Astrocyte (in vitro differentiated cells and primary cell): ENCODE measurements at places on chromosomes 1 and 21.
A peak's percentile ranks its signal among the peaks of the same experiment; 100 is the strongest.

DNA sequence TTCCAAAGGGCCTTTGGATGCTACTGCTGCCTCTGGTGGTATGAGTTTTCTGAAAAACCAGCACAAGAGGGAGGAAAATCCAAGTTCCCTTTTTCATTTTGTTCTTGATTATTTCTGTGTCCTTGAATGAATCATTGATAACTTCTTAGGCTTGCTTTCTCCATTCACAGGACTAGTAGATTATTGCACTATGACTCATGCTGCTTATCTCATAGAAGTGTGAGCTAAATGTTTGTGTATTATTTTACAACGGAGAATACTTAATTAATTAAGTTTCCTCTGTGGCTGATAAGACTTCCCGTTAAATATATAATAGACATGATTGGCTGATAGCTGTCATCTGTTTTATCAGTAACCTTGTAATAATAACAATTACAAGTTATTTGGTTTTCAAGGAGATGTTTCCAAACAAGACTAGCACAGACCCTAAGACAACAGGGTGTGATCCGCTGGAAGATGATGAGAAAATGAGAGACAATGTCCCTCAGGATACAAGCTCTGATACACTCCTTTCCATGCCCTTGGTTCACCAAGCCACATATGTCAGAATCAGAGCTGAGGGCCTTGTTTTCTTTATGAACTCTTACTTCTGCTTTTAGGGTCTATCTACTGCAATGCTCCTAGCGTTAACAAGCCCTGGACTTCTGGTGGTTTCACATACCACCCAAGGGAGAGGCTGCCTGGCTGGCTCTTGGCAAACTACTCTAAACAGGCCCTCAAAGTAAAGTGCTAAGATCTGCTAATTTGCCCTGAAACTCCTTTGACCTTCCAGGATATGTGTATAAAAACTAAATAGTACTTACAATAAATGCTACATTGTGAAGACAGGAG is 1078.3 kb downstream of the TTLL7 start:
- DNase-seq: peak; percentile 10
- H3K36me3 ChIP-seq: no peaks in the 10 kb centered on the region
- H3K27me3 ChIP-seq: no peaks in the 10 kb centered on the region
- no peaks in the 10 kb centered on the region for H3K4me1 ChIP-seq

DNA sequence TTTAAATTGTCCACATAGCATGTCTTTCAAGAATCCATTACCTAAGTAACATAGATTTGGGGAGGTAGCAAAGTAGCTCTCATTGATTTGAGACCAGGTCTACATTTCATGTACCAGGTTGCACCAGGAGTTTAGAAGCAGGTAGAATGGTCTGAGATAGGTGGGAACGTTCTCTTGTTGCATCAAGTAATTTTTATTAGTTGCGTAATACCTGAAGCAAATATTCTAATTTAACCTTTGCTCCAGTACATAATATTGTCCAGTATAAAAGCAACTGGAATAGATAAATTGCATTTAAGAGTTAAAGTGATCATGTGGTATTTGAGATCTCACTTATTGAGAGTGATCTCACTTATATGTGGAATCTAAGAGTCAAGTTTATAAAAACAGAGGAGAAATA is 597.1 kb upstream of the PRMT6 start:
- H3K27ac ChIP-seq: no peak overlapping the region
- no peaks in the 10 kb centered on the region for H3K36me3 ChIP-seq
- no peak overlapping the region for H3K4me3 ChIP-seq
- H3K27me3 ChIP-seq: no peaks in the 10 kb centered on the region
- no peak for DNase-seq

GRCh38 chr1:177825276-177825901 is 144.5 kb downstream of the SEC16B start:
- H3K27ac ChIP-seq: no peak overlapping the region
- peaks cover 5% of the 10 kb centered on the region for H3K27me3 ChIP-seq
- H3K36me3 ChIP-seq: no peaks in the 10 kb centered on the region
- H3K4me1 ChIP-seq: no peaks in the 10 kb centered on the region

DNA sequence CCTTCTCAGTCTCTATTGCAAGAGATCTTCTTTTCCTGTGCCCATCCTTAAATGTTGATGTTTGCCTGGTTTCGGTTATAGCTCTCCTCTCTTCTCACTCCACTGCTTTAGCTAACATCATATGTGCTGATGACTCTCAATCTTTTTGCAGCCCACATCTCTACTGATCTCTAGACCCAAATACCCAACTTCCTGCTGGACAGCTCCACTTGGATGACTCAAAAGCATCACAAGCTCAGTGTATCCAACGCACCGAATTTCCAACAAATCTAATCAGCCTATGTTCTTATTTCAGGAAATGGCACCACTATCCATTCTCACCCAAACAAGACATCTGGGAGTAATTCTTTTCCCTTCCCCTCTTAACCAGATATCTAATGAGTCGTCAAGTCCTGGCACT is 79.1 kb upstream of the ARTN start:
- no peak overlapping the region for H3K4me3 ChIP-seq
- no peaks in the 10 kb centered on the region for H3K36me3 ChIP-seq
- peaks cover 24% of the 10 kb centered on the region for H3K4me1 ChIP-seq
- H3K27ac ChIP-seq: no peak overlapping the region
- no peaks in the 10 kb centered on the region for H3K27me3 ChIP-seq
- no peak for DNase-seq

GRCh38 chr1:17630048-17630830 is 90.7 kb downstream of the ARHGEF10L start:
- peaks cover 15% of the 10 kb centered on the region for H3K4me1 ChIP-seq
- no peak overlapping the region for H3K27ac ChIP-seq
- no peak overlapping the region for H3K4me3 ChIP-seq
- no peaks in the 10 kb centered on the region for H3K27me3 ChIP-seq
- H3K36me3 ChIP-seq: peaks cover 2% of the 10 kb centered on the region

DNA sequence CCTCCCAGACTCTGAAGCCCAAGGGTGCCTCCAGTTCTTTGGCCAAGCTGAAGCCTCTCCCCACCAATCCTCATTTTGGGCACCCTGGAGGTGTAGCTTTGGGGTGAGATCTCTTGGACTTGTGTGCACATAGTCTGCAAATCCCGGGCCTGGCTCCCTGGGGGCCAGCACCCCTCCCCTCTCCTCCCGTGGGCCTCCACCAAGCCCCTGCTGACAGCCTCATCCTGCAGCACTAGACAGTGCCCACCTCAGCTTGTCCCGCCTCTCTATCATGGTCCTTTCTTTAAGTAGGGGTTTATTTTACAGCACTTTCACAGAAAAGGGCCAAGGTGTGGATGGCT is 3.2 kb downstream of the GJC2 start:
- no peaks in the 10 kb centered on the region for H3K27me3 ChIP-seq
- peaks cover 22% of the 10 kb centered on the region for H3K4me1 ChIP-seq
- no peak overlapping the region for H3K4me3 ChIP-seq
- peaks cover under 1% of the 10 kb centered on the region for H3K36me3 ChIP-seq
- DNase-seq: no peak

DNA sequence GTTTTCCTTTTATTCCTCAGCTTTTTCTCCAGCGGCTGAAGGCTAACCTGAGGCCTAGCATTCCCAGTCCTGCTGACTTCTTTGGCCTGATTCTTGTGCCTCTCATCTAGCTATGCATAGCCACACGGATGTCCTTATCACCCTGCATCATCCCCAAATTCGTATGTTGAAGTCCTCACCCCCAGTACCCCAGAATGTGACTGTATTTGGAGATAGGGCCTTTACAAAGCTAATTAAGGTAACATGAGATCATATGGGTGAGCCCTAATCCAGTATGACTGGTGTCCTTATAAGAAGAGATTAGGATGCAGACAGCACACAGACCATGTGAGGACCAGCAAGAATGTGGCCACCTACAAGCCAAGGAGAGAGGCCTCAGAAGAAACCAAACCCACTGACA is 44.6 kb downstream of the CDCP2 start:
- no peak for DNase-seq
- H3K36me3 ChIP-seq: no peaks in the 10 kb centered on the region
- H3K4me1 ChIP-seq: no peaks in the 10 kb centered on the region
- H3K27me3 ChIP-seq: no peaks in the 10 kb centered on the region

DNA sequence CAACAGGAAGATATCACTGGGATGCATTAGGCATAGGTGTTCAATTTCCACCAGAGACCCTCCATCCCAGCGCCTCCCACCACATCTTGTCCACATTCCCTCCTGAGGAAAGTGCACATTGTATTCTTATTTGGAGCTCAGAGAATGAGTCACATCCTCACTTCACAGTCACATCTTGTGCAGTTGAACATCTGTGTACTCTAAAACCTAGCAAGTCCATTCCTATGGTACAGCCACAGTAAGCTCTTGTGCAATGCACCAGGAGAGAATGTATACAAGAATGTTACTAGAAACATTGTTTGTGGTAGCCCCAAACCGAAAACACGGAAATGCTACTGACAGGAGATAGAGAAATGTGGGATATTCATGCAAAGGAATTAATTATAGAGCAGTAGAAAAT is 1.6 kb upstream of the KDF1 start:
- H3K36me3 ChIP-seq: no peaks in the 10 kb centered on the region
- peaks cover 5% of the 10 kb centered on the region for H3K4me1 ChIP-seq
- no peak overlapping the region for H3K27ac ChIP-seq
- DNase-seq: peak; percentile 85
- H3K27me3 ChIP-seq: peaks cover 29% of the 10 kb centered on the region

GRCh38 chr1:203076031-203076511 is 9.7 kb downstream of the MYOG start:
- DNase-seq: no peak
- H3K36me3 ChIP-seq: no peaks in the 10 kb centered on the region
- H3K4me1 ChIP-seq: no peaks in the 10 kb centered on the region
- no peak overlapping the region for H3K27ac ChIP-seq

GRCh38 chr1:56390232-56390867 is 189.0 kb downstream of the PLPP3 start:
- no peaks in the 10 kb centered on the region for H3K4me1 ChIP-seq
- H3K36me3 ChIP-seq: no peaks in the 10 kb centered on the region
- no peak overlapping the region for H3K27ac ChIP-seq
- no peak overlapping the region for H3K4me3 ChIP-seq
- H3K27me3 ChIP-seq: no peaks in the 10 kb centered on the region
- DNase-seq: peak; percentile 34

GRCh38 chr1:225228871-225229303 is 199.0 kb downstream of the LBR start:
- no peaks in the 10 kb centered on the region for H3K4me1 ChIP-seq
- H3K36me3 ChIP-seq: no peaks in the 10 kb centered on the region
- no peaks in the 10 kb centered on the region for H3K27me3 ChIP-seq
- DNase-seq: no peak

DNA sequence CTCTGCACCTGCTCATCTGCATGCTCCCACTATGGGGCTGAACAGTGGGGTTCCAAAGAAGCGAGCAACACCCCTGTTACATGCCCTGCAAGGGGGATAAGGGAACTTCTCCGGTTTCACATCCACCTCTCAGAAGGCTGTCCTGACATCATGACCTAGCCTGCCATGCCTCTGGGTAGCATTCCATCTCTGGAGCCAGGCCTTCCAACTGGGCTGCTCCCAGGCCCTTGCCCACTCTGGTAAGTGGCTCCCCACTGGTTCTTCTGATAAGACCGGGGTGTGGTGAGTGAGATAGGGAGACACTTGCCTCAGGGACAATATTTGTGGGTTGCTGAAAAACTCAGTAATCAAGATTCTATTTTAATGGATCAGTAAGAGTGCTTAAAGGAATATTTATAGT is 57.8 kb downstream of the KCNJ15 start:
- H3K4me1 ChIP-seq: peaks cover 3% of the 10 kb centered on the region
- DNase-seq: no peak
- H3K36me3 ChIP-seq: no peaks in the 10 kb centered on the region

- peaks cover 5% of the 10 kb centered on the region for H3K27me3 ChIP-seq
- no peaks in the 10 kb centered on the region for H3K36me3 ChIP-seq
- H3K4me1 ChIP-seq: peaks cover 7% of the 10 kb centered on the region
- no peak overlapping the region for H3K4me3 ChIP-seq
- H3K27ac ChIP-seq: no peak overlapping the region
Measured at GRCh38 chr1:206532368-206532767, 25.0 kb downstream of the RASSF5 start.

DNA sequence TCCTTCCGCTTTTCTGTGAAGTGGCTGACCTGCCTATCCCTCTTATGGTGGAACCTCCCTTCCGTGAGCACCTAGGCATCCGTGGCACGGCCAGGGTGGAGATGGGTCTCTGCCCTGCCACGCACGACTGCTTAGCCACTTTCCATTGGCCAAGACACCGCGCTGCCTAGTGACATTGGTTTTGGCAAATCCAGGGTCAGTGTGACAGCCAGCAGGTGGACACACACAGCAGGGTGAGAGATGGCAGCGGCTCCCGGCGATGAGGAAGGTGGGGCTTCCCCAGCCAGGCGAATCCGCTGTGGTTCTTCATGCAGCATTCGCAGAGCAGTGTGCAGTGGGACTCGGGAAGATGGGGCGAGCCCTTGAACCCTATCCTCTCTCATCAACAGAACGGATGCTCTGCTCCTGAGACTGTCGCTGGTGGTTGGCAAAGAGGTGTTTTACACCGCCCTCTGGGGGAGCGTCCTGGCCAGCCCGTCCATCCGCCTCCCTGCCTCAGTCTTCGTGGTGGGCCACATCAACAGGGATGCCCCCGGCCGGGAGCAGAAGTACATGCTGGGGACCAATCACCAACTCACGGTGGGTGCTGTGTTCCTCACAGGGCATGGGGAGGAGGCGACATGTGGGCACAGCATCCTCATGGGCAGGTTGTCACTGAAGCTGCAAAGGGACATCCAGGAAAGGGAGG is 51.8 kb downstream of the DOP1B start:
- H3K36me3 ChIP-seq: no peaks in the 10 kb centered on the region
- peaks cover 64% of the 10 kb centered on the region for H3K4me1 ChIP-seq
- no peaks in the 10 kb centered on the region for H3K27me3 ChIP-seq
- H3K27ac ChIP-seq: peak overlapping the region; percentile 77
- no peak overlapping the region for H3K4me3 ChIP-seq

DNA sequence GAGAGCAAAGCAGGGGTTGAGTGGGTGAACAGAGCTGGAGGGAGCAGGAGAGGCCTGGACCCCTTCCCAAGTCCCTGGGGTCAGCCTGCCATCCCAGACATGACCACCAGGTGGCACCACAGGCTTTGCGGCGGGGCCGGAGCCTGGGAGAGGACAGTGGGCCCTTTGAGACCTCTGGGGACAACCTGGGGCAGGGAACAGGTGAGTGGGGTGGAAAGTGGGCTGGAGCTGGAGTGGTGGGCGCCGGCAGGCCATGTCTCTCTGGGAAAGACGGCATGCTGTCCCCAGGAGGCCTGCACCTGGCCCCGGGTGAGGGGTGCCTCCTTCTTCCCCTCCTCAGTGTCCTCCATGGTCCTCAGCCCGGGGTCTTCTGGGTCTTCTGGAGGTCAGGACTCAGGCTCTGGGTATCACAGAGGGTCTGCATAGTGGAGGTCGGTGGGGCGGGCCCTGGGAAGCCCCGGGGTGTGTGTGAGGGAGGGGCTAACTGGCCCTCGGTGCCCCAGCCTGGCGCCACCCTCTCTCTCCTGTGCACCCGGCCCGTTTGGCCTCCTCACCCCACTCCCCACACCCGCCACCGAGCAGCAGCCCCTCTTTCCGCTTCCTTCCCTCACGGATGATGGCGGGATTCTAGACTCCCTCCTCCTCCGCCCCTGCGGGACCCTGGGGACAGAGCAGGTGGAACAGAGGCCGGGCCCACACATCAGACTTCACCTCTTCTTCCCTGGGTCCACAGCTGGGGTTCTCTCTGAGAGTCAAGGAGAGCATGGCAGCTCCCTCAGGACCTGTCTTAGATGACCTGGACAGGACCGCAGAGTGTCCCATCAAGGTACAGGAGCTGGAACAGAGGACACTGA is 28.5 kb upstream of the PKP1 start:
- DNase-seq: no peak
- H3K4me3 ChIP-seq: no peak overlapping the region
- no peak overlapping the region for H3K27ac ChIP-seq
- no peaks in the 10 kb centered on the region for H3K27me3 ChIP-seq
- no peaks in the 10 kb centered on the region for H3K36me3 ChIP-seq

GRCh38 chr1:78649628-78650027 is at the start of gene IFI44:
IFI44 (plus strand) TSS chr1:78649831; CDS start chr1:78650196, 365 bp downstream.
- H3K4me1 ChIP-seq: no peaks in the 10 kb centered on the region
- no peak within 1 kb of the TSS for H3K27ac ChIP-seq
- H3K36me3 ChIP-seq: no peaks in the 10 kb centered on the region
- no peaks in the 10 kb centered on the region for H3K27me3 ChIP-seq
- peak within 1 kb of the TSS; percentile 46 for H3K4me3 ChIP-seq
- DNase-seq: peak; percentile 69
